ENCODE measurements at places on chromosomes 3 and 15. TPM values are rescaled to one million over a fixed set of nuclear protein-coding genes. Genes with fewer than 3 reads are reported as not detected.

CSNK1G1 gene
- 28.3 TPM for total RNA-seq

UBAP1L gene
- 2.3 TPM for total RNA-seq

CD276 gene
- total RNA-seq: 100 TPM

COLQ gene
- total RNA-seq: 1.6 TPM

ISG20 gene
- total RNA-seq: 15.1 TPM
